ENCODE measurements at places on chromosomes 2 and 18.

- no peak for DNase-seq
Measured at GRCh38 chr2:8684540-8684877, 2.7 kb downstream of the ID2 start.

DNA sequence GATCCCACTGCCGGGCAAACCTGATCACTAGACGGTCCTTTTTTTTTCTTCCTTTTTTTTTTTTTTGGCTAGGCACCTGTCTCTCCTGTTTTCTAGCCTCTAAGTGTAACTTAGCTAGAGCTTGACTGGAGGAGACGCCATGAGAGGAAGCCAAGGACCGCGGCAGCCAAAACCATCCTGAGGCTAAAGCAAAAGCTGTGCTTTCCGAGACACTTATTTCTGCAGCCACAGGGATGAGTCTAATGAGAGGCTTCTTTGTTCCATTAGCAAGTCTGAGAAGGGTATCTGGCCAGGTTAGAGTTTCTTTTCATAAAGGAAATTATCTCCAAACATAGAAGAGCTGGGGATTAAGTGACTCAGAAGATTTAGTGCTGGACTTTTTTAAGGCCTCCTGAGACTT is 7.3 kb upstream of the CXCR4 start:
- DNase-seq = no peak

DNA sequence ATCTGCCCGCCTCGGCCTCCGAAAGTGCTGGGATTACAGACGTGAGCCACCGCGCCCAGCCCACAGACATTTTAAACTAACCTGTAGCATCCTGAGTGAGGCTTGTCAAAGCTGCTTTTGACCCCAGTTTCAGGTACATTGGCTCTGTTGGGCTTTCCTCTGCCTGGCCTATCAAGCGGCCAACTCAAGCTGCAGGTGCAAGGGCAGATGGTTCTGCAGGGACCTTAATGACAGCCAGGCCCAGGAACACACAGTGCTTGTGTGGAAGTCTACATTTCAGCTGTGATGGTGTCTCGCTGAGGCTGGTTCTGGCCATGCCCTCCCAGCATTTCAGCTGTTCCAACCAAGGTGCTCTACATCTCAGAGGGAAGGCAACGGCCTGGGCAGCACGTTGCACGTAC is 18.4 kb downstream of the INPP4A start:
- no peak for DNase-seq

DNA sequence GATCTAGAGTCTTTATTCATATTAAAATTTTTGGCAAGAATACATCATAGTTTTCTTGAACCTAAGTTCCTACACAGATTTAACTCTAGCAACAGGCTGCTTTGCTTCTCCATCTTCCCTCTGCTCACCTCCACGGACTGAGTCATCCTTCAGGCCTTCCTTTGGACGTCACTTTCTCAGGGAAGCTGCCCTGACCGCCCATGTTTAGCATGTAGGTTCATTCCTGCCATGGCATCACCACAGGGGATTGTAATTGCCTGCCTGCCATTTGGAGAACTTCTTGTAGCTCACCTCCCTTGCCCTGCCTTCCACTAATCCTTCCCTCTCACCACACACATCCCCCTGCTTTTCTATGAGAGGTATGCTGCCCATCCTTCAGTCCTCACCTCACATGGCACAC is 43.9 kb upstream of the B3GNT2 start:
- no peak for DNase-seq

GRCh38 chr2:119544075-119544938 is at the start of gene CFAP221:
Gene CFAP221, plus strand, starts transcription at chr2:119544449. Its CDS starts 1,683 bp downstream, at chr2:119546132.
- peak; percentile 29 for DNase-seq

GRCh38 chr2:66428986-66429612 is 5.8 kb upstream of the MEIS1 start:
- no peak for DNase-seq

Data from cortex of kidney (tissue), 1 donor.